Endothelial cell of umbilical vein (primary cell): ENCODE measurements at places on chromosomes 2 and 18.

DNA sequence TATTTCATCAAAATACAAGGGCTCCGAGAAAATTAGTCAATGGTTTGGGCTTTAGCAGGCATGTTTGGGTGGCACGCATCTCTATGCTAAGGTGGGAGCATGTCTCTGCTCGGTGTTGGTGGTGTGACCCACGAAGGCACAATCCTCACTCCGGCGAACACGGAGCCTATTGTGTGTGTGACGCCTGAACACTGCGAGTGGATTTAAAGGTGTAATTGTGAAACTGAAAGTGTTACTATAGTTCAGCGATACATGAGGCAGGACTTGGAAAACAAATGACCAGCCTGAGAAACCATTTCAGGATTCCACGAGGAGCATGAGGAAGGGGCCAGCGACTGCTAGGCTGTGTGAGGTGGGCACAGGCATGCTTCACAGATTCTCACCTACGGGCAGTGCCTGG, 41.7 kb upstream of the LDLRAD4 start:
- no peak for DNase-seq

GRCh38 chr2:186918495-186918894, 69.5 kb upstream of the ZSWIM2 start:
- DNase-seq: no peak

GRCh38 chr2:127670055-127670956, 5.0 kb downstream of the LIMS2 start:
- DNase-seq: no peak

GRCh38 chr2:85327160-85327821, 498 bp downstream of the TGOLN2 start:
- peak; percentile 67 for DNase-seq

- DNase-seq: peak; percentile 82
Measured at GRCh38 chr2:36409935-36410334, 54.4 kb downstream of the CRIM1 start.

DNA sequence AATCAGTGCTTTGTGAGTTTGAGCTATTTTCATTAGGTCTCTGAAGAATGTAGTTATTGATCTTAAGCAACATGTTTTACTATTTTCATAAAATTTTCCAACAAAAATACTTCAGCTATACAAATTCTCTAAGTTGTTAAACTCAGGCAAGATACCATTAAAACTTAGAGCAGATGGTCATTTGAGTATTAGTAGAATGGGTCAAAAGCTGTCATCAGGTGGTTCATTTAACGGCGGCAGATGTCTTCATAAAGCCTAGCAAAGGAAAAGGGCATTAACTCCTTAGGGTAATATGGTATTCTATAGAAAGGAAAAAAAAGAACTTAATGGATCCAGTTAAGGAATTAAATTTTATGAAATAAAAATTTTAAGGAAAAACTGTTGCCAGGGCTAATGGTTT, 19.2 kb downstream of the MIB1 start:
- DNase-seq: no peak

DNA sequence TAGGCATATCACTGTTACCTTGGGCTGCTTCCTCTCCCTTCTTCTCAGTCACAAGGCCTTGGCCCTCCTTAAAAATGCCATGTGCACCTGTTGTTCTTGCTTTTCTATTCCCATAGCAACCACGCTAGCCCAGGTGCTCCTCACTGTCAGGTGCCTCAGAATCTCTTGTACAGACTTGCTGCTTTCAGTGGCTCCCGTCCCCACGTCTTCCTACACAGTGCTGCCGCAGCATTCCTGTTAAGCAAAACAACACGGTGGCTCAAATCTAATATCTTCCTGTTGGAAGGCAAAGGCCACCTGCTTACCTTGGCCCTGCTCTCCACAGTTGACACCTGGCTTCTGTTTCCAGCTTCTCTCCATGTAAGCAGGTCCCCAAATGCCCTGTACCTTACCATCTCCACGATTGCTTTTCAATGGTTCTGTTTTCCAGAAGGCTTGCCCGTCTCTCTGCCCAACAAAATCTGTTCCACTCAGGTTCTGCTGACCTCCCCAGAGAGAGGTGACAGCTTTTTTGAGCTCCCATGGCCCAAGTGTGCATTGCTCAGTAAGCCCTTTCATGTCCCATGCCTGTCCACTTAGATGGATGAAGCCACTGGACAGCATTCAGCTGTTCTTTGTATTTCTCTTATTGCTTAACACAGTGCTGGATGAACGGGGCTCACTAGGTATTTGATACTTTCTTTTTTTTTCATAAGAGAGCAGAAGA, 240.4 kb downstream of the PRKCE start:
- no peak for DNase-seq

DNA sequence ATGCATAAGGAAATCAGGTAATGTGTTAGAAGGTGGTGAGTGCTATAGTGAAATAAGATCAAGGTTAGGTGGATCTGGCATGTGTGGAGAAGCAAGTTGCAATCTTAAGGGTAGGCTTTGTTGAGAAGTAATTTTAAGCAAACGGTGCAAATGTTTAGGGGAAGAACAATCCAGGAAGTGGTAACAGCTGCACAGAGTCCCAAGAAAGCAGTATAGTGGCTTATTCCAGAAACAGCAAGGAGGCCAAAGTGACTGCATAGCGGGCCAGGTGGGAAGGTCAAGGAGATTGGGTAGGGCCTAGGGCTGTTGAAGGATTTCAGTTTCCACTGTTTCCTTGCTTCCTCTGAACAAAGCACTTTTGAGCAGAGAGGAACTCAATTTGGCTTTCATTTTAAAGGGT, 30.0 kb upstream of the RAB1A start:
- DNase-seq: no peak

DNA sequence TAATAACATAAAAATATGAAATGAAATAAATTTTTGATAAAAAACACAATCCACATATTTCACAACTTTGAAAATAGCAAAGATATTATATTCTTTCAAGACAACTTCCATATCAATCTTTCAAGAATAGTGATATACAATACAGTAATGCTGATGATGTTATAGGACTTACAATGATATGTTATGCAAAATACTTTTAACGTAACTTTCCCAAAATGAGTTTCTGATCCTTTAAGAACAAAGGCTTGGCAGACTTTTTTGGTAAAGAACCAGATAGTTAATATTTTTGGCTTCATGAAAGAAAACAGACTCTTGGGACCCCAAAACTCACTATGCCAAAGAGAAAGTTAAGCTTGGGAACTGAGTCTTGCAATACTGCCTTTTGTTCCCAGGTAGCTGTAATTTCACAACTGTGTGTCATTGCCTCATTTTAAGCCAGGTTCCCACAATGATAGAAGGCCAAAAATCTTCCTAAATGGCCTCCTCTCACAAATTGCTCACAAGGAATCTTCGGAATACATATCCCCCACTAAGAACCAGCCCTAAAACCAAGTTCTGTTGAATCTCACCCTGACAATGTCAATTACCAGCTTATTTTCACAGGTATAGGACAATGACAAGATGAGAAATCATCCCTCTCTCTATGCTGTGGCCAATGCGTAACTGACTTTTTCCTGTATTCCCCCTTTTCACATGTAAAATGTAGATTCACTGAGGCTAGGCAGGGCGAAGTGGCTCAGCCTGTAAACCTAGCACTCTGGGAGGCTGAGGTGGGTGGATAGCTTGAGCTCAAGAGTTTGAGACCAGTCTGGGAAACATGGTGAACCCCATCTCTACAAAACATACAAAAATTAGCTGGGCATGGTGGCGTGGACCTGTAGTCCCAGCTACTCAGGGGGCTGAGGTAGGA, 54.8 kb upstream of the STRN start:
- no peak for DNase-seq

- no peak for DNase-seq
Measured at GRCh38 chr2:145927131-145927950, 1407.4 kb upstream of the ZEB2 start.

- no peak for DNase-seq
Measured at GRCh38 chr2:96130483-96130882, 7.8 kb downstream of the ASTL start.

- DNase-seq: no peak
Measured at GRCh38 chr2:73217160-73217559, 3.1 kb downstream of the SMYD5 start.

DNA sequence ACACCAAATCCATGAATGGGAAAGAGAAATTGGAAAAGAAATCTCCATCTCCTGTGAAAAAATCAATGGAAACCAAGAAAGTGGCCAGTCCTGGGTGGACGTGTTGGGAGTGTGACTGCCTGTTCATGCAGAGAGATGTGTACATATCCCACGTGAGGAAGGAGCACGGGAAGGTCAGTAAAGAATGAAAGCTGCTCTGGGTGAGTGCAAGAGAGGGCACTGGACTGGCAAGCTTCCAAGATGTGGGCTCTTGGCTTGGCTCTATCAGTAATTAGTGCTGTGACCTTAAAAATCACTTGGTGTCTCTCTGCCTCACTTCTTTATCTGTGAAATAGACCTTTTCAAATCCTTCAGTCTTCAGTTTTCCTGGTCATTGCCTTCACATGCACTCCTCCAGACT, 89.0 kb downstream of the ZNF532 start:
- peak; percentile 69 for DNase-seq

DNA sequence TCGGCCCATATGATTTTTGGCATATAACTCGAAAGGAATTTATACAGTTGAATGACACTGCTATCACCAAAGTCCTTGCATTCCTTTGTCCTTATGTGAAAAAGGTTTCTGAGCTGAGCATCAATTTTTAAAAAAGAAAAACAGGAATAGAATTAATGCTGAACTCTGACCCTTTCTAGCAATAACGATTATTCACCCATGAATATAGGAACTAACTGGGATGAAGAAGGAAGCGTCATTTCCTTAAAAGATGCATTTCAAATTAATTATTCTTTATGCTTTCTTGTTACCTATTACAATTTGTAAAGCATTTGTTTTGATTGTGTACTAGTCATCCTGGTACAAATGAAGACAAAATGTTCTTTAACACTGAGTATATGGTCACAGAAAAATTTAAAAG, 19.3 kb downstream of the TMEM247 start:
- DNase-seq: no peak

GRCh38 chr2:159211447-159212396, 74.8 kb downstream of the WDSUB1 start:
- DNase-seq: no peak

DNA sequence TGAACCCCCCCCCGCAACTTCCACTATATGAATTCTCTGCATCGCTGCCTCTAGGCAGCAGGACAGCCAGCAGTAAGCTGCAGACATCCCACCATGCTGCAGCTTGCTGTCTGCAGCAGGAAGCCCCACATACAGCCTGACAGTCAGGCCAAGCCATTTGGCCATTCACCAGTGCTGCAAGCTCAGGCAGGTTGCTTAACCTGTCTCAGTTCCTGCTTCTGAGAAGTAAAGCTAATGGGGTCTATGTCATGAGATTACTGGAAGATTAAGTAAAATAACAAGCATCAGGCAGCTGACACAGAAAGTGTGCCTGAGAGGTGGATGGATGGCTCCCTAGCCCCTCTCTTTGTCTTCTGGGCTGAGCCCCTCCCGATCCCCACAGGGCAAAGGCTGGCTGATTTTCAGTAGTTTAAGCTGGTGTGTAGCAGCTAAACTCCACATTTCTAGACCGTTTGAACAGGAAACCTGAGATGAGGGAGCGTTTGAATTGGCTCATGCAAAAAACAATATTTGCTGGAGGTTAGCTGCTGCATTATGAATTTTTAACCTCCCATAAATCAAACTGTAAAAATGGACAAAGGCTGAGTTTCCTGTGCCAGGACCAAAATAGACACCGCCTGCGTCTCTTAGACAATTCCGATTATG, 193.8 kb upstream of the ARL4C start:
- peak; percentile 97 for DNase-seq

DNA sequence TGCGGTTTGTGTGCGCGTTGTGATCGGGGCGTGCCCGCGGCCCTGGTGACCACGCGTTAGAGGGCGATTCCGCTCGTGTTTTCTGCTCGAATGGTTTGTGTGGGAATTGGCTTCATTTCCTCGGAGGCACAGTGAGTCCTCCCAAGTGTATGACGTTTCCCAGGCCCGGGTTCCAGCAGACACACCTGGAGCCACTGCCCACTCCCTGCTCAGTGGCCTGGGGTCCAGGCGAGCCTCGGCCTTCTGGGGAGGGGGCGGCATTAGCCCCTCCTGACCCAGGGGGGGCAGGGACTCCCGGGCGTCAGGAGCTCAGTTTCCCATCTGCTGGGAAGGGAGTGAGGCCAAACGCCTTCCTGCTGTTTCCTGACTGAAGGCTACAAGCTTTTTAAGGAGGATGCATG, 92.1 kb downstream of the NFATC1 start:
- DNase-seq: no peak

GRCh38 chr18:26225022-26225693, 1.1 kb upstream of the TAF4B start:
- DNase-seq: no peak

- no peak for DNase-seq
Measured at GRCh38 chr2:88136817-88137216, 9.0 kb upstream of the FABP1 start.

DNA sequence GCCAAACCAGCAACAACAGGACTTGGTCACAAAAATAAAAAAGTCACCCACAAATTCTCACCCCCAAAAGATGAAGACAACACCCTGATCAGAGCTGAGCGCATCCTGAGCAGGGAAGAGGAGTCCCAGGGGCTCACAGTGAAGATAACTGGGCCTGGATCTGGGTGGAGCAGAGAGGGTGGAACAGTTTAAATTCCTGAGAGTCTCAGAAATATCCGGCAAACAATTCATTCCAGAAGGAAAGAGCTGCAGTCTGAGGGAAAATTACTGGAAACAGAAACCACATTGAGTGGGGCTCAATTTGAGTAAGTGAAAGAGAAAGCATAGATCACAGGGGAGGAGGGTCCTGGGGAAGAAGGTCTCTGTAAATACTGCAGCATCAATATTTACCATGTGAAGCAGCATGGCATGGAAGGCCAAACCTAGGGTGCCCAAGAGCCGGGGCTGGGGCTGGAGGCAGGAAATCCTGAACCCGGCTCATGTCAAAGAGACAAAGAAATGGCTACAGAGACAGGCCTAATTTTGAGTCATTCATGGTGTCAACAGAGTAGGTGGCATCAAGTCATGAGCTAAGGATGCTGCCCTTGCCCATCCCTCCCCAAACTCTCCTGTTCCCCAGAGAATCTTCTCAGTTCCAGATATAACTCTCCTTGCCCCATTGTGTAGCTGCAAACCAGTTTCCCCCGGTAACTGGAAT, 61.4 kb upstream of the ZBTB7C start:
- DNase-seq: no peak

DNA sequence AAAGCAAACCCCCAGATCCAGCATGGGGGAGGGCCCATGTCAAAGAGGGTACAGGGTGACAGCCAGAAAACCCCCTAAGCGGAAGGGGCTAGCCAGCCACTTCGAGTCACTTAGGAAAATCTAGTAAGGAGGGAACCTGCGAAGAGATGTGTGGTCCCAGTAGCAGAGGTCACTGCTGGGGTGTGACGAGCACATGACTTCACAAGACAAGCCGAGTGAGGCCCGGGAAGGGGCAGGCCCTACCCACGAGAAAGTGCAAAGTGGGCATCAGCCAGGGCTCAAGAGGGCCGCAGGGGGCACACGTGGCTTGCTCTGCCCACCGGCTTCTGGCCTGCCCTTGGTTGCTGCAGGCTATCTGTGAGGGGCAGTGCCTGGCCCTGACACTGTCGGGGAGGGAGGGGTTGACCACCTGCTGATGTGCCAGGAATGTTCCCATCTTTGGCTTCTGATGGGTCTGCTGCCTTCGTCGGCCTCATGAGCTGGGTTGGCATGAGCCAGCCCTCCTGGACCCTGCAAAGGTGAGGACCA, 11.5 kb downstream of the ODC1 start:
- no peak for DNase-seq

- peak; percentile 87 for DNase-seq
Measured at GRCh38 chr2:36389091-36389564, 33.5 kb downstream of the CRIM1 start.
